Activated T-cell treated with anti-CD3 and anti-CD28 coated beads, Interleukin-2, amount 50 U/mL, for 72 hours (primary cell): ENCODE measurements at places on chromosomes 16 and 17.

- DNase-seq, result peak; percentile 29
- H3K36me3 ChIP-seq, result no peaks in the 10 kb centered on the region
- H3K4me3 ChIP-seq, result peak overlapping the region; percentile 36
- no peaks in the 10 kb centered on the region for H3K27me3 ChIP-seq
- H3K27ac ChIP-seq, result peak overlapping the region; percentile 67
- peaks cover 19% of the 10 kb centered on the region for H3K4me1 ChIP-seq
Measured at GRCh38 chr17:73722165-73722564, 77.9 kb upstream of the SDK2 start.

DNA sequence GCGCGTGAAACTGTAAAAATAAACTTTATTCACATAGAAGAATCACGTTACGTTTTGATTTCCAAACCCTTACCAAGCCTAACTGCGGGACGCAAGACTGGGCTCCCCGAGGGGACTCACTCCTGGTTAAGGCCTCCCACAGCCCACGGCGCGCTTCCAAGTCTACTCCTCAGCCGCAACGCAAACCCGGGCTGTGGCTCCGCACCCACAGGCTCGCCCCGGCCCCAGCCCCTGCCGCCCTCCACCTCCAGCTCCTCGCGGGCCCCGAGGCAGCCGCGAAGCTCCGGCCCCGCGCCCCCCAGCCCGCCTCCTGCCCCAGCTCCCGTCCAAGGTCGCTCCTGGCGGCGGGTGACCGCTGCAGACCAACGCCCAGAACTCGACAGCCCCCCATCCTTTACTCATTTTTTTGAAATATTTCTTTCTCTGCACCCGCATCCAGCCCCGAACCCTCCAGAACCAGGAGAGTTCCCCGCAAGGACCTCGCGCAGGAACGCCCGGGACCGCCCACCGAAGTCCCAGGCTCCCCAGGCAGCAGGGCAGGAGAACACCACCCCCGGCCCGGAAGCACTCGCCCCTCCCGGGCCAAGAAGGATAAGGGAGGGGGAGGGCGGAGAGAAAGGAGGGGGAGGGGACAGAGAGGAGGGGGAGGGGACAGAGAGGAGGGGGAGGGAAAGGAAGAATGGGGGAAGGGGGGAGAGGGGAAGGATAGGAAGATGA, 912 bp downstream of the USP22 start:
- H3K27me3 ChIP-seq, result no peaks in the 10 kb centered on the region
- H3K27ac ChIP-seq, result peak overlapping the region; percentile 99
- DNase-seq, result peak; percentile 78
- peaks cover 5% of the 10 kb centered on the region for H3K36me3 ChIP-seq
- H3K4me1 ChIP-seq, result peaks cover 46% of the 10 kb centered on the region

DNA sequence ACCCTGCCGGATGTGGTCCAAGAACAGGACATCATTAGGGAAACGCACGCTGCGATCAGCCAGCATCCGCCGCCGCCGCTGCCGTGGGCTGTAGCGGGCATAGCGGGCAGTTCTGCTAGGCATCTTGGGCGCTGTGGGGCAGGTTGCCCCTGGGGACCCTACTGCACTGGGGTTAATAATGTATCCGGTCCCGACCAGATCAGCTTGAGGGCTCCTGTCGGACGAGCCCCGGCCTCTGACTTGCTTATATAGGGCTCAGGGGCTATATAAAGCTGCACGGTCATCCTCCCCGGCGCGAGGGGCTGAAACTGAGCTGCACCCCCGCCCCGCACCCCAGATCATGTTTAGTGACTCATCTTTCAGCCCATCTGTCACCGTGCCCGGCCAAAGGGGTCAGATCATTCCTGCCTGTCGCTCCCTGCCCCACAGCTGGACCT, at the start of gene PPP1R27:
Gene PPP1R27 (minus strand): TSS at position 220 of the 437 bp plus-strand sequence. CDS start 97 bp downstream, at position 123.
- peaks cover 37% of the 10 kb centered on the region for H3K4me1 ChIP-seq
- no peaks in the 10 kb centered on the region for H3K36me3 ChIP-seq
- no peaks in the 10 kb centered on the region for H3K27me3 ChIP-seq

DNA sequence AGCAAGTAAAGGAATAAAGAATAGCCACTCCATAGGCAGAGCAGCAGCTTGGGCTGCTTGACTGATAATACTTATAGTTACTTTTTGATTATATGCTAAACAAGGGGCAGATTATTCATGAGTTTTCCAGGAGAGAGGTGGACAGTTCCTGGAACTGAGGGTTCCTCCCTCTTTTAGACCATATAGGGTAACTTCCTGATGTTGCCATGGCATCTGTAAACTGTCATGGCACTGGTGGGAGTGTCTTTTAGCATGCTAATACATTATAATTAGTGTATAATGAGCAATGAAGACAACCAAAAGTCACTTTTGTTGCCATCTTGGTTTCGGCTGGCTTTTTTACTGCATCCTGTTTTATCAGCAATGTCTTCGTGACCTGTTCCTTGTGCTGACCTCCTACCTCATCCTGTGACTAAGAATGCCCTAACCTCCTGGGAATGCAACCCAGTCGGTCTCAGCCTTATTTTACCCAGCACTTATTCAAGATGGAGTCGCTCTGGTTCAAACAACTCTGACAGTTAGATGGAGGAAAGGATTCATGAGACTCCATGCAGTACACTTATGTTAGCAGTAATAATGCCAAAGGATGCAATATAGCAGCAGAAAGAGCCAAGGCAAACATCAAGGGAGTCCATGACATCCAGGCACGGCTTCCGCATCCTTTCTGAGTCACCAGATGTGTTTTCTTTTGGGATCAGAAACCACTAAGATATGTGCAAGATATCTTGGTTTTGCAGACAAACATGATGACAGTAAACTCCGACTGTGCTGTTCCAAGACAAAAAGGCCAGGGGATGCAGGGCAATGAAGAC, 55.8 kb upstream of the B4GALNT2 start:
- H3K4me3 ChIP-seq, result no peak overlapping the region
- DNase-seq, result no peak
- no peaks in the 10 kb centered on the region for H3K4me1 ChIP-seq
- H3K27me3 ChIP-seq, result peaks cover 36% of the 10 kb centered on the region
- no peaks in the 10 kb centered on the region for H3K36me3 ChIP-seq
